ENCODE measurements at places on chromosomes 2 and 18.

DNA sequence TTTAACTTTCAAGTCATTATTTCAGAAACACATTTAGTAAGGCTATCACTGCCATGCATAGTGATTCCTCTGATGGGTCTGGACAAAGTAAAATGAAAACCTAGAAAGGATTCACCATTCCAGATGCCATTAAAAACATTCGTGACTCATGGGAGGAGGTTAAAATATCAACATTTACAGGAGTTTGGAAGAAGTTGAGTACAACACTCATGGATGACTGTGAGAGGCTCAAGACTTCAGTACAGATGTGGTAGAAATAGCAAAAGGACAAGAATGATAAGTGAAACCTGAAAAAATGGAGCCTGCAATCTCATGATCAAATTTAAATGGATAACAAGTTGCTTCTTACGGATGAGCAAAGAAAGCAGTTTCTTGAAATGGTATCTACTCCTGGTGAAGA, 5.8 kb upstream of the TWSG1 start:
- DNase-seq = no peak

GRCh38 chr18:62716619-62717168, 1.4 kb downstream of the PHLPP1 start:
- DNase-seq = peak; percentile 68

DNA sequence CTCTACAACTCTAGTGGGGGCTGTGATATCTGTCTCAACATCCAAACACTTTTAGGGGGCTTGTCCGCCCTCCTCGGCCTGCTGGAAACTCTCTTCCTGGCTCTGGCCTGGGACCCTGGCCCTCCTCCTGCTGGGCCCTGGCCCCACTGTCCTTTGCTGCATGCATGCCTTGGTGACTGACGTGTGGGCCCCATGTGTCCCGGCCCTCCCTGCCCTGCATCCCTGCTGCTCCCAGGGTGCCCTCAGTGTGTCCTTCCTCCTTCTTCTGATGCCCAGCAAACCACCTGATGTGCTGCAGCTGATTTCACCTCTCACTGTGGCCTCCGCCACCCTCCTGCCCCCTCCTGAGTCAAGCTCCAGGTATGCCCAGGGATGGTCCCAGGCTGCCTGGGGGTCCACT, 101.7 kb downstream of the SEPTIN10 start:
- DNase-seq = no peak

GRCh38 chr2:198036029-198036879, 231.9 kb downstream of the PLCL1 start:
- no peak for DNase-seq

DNA sequence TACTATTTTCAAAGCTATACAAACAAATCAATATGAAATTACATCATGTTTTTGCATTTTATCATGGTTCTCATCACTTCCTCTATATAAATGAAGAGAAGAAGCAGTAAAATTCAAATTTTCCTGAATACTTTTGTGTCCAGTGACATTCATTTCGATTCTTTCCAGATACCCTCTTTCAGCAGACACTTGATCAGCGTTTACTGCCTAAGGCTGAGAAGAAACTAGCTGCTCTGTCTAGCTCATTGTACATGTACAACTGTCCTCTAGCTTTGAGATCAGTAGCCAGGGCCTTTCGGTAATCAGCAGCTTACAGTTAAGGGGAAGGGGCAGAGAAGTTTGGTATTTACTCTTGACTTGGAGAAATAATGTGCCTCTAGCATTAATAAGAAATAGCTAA, 4.8 kb downstream of the VRK2 start:
- DNase-seq = no peak

DNA sequence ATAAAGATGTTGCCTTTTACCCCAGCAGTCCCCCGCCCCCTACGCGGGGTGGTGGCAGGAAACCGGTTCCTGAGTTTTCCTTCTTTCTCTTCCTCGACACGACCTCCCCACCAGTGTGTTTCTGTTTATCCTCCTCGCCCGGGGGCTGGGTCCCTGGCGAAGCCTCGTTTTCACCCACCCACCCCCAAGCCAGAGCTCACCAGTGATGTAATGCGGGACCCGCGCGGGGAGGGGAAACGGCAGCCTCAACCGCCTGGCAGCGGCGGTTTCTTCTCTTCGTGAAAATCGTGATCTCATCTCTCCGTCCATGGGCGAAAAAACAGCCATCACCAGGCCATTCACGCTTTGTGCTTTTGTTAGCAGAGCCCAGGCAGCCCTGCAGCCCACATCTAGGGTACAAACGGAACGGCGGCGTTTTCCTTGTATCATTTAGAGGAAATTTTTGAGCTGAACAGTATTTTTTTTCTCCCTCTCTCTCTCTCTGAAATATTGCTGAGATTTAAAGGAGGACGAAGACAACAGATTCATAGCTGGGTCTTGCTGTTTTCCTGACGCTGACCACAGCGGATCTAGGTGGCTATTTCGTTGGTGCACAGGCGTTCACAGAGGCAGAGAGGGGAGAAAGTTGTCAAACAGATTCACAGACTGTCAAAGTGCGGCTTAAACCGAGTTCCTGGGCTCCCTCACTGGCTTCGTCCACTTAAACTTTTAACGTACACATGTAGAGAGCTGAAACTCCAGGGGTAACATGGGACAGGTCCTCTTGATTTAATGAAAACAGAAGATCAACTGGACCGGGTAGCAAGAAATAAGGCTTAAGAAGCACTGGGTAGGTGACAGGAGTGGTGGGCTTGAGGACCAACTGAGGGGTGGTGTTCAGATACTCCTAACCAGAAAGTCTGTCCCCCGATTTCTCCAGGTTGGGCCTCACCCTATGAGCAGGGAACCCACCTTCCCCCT, 21.9 kb upstream of the PAX3 start:
- no peak for DNase-seq

GRCh38 chr2:182360663-182361260, 66.1 kb downstream of the PDE1A start:
- DNase-seq = no peak

GRCh38 chr18:37955201-37955600, 389.6 kb upstream of the CELF4 start:
- no peak for DNase-seq

DNA sequence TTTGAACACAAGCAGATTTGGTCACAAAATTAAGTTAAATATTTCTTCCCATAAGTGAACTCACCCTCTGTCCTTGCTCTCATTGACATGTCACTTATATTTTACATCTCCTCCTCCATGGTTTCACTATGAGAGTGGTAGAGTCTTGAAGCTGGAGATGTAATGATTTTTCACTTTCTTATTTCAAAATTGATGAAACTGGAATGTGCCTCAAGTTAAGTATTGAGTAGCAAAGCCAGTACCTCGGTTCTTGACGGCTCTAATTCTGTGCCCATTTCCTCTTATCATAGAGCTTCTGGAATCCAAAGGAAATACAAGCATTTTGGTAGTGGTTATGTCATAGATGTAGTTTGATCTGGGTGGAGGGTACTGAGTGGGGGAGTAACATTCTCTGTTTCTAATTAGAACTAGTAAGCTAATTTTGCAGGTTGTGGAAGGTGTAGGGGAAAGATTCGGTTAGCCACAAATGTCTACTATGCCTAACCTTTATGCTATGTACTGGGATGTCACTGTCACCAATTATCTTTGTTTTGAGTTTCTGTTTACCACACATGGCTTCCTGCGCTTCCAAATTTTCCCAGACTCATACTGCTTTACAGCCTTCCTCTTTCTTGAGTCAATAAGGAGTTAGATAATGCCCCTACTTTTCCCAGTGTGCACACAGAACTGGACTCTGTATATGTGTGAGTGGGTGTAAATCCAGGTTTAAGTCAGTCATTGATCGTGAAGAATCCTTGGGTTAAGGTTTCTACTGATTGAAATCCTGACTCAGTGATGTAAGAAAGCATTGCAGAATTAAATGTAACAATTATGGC, 96.8 kb downstream of the DIS3L2 start:
- DNase-seq = no peak

GRCh38 chr2:27123302-27124150, at the start of gene ABHD1:
Gene ABHD1, plus strand, starts transcription at chr2:27123815. Its CDS starts 134 bp downstream, at chr2:27123949.
- DNase-seq = peak; percentile 79

GRCh38 chr2:40273734-40274182, 178.1 kb downstream of the SLC8A1 start:
- DNase-seq = no peak

DNA sequence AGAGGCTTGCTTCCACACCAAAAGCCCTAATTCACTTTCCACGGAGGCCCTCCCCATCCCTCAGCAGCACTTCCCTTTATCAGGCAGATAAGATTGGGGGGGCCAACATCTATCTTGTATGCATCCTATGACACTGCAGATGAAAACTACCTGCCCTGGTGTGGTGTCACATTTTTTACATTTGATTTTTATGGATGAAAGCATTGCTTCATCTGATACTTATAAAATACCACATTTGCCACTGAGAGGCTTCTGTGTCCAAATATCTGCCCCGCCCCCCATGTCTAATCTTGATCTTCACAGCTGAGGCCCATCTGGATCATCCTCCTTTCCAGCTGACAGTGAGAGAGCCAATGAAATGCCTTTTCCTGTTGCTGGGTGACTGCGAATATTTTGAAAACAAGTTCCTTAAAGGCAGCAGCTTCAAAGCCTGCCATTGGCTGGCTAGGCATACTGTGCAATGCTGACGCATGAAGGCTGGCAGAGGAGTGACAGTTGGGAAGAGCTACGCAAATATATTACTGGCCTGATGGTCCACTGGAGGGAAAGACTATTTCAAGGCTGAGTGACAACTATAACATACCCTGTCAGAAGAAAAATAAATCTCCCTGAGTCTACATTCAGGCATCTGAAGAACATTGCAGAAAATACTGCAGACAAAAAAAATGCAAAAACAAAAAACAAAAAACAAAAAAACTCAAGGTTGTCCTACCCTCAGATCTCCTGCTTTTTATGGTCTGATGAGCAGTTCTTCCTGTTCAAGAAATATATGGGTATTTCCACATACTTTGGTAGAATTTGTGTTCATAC, 318.7 kb downstream of the PDE11A start:
- DNase-seq = peak; percentile 18

DNA sequence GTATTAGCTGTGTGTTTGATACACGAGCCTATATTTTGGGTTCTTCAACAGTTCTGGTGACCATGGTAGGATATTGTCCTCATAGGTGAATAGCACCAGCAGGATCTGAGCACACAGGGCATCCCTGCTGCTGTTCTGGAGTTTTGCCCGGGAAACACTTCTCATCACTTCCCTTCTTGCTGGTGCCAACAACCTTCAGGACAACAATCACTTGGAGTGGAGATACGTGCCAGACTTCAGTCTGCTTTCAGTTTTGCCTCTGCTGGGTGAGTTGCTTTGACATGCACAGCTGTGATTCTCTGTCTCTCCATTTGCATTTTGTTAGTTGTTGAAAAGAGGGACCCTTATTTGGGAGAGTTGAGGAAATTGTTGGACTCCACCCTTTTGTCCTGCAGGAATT, 1347.2 kb upstream of the DDX18 start:
- no peak for DNase-seq

- no peak for DNase-seq
Observed at GRCh38 chr18:13539050-13539449, 187.3 kb downstream of the FAM210A start.

GRCh38 chr2:17083902-17084301, 418.3 kb upstream of the CYRIA start:
- DNase-seq = no peak

DNA sequence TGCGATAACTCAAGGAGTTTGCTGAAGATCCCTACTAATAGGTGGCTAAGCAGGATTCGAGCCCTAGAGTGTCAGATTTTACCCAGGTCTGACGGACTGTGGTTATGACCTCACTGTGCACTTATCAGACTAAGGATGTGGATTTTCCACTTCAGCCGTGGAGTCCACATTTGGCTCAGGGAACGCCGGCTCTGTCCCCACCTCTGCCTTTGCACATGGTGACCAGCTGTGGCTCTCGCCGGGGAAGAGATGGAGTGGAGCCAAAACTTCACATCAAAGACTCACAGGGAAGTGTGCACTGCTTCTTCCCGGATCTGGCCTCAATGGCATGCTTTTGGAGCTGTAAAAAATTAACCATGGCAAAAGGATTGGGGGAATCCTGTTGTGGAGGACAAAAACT, 249.3 kb upstream of the APCDD1 start:
- DNase-seq = no peak

- DNase-seq = no peak
Observed at GRCh38 chr2:100655936-100656534, 93.2 kb downstream of the PDCL3 start.

DNA sequence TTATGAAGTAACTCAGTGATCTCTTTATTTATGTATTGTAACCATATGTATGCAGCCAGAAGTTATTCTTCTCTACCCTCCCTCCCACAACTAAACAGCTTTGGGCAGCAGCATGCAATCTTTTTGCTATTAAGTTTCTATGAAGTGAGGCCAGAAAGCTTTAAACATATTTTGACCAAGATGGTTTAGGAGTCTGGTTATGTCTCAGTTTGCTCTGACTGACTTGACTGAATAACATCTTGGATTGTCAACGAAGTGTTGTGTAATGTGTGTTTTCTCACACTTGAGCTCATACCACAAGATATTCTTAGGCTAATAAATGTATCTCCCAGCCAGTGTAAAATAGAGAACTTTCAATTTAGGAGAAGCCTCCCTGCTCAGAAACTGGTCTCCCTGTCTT, 104.3 kb downstream of the TTC27 start:
- DNase-seq = no peak

- no peak for DNase-seq
Observed at GRCh38 chr18:70382017-70382416, 93.2 kb downstream of the SOCS6 start.

GRCh38 chr2:53670331-53670730, 97.3 kb upstream of the CHAC2 start:
- no peak for DNase-seq

- DNase-seq = no peak
Observed at GRCh38 chr18:46406539-46406932, 250.5 kb downstream of the LOXHD1 start.

- no peak for DNase-seq
Observed at GRCh38 chr18:6566338-6566911, 151.7 kb upstream of the L3MBTL4 start.

DNA sequence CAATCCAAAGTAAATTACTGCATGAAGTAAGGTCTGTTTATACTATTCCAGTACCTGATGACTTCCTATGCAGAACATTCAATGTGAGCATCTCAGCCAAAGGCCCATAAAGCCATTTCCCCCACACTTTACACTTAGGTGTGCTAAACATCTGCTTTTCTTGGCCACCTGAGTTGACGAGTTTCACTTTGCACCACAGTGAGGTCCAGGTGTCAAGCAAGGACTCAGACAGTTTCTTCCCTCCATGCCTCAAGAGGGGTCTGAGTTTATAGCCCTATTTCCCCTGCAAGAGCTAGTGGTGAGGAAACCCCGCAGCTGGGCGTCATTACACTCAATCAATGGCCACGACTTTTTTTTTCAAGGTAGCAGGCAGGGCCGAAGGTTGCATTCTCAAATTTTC, 107.7 kb downstream of the MREG start:
- DNase-seq = no peak

DNA sequence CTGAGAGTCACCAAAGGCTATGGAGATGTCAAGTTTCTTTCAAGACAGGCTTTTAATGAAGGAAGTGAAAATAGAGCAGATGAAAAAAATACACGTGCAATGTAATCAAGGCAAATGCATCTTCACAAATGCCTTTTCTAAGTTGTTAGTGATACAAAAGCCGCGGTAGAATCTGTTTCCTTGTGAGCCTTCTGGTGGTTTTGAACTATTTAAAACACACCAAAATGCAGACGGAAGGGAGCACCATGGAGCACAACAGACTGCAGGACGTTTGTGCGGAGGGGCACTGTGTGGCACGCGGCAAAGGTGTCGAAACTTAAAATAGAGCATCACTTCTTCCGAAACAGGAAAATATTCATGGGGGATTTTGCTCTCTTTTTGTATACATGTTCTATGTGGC, 65.0 kb upstream of the BOD1L2 start:
- no peak for DNase-seq

GRCh38 chr18:23232331-23232730, 97.0 kb downstream of the CABLES1 start:
- DNase-seq = no peak

- DNase-seq = no peak
Observed at GRCh38 chr2:34985474-34985873, 1370.1 kb upstream of the CRIM1 start.

Data from ascending aorta (tissue), 2 donors.